NCI-H187 (cell line): ENCODE measurements at places on chromosomes 11 and 22.

- no peak for DNase-seq
Measured at GRCh38 chr11:64809781-64810241, 540 bp downstream of the MEN1 start.

- DNase-seq: no peak
Measured at GRCh38 chr11:118401880-118402590, 629 bp downstream of the ATP5MG start.

DNA sequence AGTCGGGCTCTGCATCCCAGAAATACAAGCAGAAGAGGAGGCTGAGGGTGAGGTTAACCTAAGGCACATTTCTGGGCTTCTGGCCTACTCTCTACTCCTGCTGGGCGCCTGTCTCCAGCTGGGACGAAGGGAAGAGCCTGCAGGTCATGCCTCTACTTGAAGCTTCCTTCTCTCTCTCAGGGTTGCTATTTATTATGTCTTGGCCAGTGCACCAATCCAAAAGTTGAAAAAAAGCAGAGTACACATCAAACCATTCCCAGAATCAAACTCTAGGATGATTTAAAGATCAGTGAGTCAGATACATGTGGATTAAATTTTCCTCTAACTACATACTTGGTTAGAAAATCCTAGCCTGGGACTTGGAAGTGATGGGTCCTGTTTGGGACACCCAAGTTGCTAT, 60.2 kb upstream of the CDON start:
- DNase-seq: no peak

- peak; percentile 74 for DNase-seq
Measured at GRCh38 chr11:8168485-8169257, at the start of gene RIC3. Gene RIC3 (minus strand): TSS chr11:8169025. CDS start chr11:8168989, 36 bp downstream.

DNA sequence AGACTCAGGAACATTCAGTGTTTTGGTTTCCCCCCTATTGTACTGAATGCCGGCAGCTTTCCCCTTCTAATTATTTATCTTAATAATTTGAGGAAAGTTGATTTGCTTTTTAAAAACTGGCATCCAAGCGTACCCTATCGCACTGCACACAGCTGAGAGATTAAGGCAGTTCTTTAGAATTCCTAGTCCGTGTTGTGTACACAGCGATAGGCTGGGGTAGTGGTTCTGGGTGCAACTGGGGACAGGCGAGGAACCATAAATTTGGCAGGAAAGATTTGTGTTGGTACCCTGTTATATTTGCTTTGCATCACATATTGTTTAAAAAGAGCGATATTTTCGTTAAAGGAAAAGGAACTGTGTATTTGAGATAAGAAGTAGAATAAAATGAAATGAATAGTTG, 39.2 kb downstream of the PTPRJ start:
- DNase-seq: no peak

DNA sequence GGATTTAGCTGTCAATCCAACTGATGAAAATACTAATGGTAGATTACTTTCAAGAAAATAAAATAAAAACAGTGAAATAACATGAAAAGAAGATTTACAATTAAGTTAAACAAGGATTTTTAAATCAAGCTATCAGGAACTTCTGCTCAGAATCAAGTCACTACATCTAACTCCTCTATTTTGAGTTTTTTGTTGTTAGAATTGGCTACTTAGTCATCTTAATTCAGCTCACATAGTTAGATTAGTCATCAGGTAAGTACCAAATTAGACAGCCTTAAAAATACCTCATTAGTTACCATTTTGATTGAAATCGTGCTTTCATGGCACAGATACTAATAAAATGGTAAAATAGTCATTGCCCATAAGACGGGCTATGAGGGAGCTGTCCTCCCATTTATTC, 35.8 kb downstream of the BTG4 start:
- no peak for DNase-seq

- no peak for DNase-seq
Measured at GRCh38 chr11:16297332-16297731, 59.0 kb downstream of the SOX6 start.

- DNase-seq: no peak
Measured at GRCh38 chr22:50443197-50443596, 31.6 kb downstream of the SBF1 start.

- DNase-seq: no peak
Measured at GRCh38 chr11:56841210-56841810, 92.8 kb upstream of the OR9G4 start.

- no peak for DNase-seq
Measured at GRCh38 chr11:21398195-21398594, 728.8 kb downstream of the NELL1 start.

GRCh38 chr11:73293356-73293936, 14.6 kb upstream of the ARHGEF17 start:
- no peak for DNase-seq

DNA sequence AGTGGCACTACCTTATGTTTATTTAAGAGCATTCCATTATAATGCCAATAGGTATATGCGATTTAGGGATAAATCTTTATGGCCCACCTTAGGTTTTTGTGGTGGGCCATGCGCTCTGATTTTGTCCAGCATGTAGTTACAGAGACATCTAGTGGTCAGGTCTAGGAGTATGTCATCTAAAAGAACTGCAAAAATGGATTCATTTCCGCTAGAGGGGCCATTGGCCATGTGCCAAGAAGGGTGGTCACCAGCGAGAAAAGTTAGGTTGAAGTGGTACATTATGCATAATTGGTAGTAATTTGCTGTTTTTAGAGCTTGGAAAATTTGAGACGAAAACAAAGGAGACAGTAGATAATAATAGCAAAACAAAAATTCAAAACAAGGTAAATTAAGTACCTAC, 27.7 kb downstream of the LRRC4C start:
- no peak for DNase-seq

DNA sequence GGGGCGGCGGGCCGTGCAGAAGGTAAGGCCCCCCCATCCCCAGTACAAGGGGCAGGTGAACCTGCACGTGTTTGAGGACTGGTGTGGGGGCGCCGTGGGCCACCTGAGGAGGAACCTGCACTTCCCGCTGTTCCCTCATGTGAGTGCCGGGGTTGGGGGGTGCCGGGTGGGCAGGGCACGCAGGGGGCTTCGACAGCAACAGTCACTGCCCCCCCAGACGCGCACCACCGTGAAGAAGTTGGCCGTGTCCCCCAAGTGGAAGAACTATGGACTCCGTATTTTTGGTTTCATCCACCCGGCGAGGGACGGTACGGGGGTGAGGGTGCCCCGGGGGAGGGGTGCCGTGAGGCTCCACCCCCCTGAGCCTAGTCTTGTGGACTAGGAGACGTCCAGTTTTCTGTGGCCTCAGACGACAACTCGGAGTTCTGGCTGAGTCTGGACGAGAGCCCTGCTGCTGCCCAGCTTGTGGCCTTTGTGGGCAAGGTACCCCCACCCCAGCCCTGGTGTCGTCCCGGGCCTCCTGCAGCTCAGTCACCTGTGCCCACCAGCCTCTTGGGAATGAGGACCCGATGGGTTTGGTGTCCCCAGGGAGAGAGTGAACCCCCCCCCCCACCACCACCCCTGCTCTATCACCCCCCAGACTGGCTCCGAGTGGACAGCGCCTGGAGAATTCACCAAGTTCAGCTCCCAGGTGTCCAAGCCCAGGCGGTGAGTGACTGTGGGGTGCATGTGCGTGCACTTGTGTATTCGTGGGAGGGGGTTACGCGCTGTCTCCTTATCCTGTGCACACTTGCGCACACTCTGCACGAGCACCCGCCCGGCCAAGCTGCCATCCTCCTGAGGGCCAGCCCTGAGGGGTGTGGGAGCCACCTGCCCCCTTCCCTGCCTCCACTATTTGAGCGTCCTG, 3.8 kb downstream of the B4GALNT4 start:
- DNase-seq: no peak

DNA sequence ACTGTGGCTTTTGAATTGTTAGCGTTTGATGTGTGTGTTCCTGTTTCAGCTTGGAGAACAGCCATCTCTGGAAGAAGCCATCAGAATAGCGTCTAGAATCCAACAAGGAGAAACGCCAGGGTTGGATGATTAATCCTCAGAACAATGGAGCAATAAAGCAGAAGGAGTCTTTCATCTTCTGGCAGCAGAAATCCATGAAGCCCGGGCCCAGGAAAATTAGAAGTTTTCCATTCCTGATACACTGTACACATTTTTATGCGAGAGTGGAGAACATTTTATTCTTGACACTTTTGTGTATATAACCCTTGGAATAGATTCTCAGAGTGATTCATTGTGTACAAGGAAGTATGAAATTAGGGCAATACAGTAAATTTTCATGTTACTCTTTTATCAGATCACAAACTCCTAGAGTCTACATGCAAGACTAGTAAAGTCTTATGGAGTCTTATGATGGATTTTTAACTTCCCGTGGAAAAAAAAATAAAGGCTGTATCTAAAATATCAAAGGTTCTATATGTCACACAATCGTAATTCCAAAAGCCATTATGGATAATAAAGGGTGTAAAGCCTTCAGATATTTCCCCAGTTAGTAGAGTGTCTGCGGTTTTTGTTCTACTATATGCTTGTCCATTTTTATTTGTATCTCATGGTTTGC, 45.9 kb upstream of the WEE1 start:
- DNase-seq: no peak

DNA sequence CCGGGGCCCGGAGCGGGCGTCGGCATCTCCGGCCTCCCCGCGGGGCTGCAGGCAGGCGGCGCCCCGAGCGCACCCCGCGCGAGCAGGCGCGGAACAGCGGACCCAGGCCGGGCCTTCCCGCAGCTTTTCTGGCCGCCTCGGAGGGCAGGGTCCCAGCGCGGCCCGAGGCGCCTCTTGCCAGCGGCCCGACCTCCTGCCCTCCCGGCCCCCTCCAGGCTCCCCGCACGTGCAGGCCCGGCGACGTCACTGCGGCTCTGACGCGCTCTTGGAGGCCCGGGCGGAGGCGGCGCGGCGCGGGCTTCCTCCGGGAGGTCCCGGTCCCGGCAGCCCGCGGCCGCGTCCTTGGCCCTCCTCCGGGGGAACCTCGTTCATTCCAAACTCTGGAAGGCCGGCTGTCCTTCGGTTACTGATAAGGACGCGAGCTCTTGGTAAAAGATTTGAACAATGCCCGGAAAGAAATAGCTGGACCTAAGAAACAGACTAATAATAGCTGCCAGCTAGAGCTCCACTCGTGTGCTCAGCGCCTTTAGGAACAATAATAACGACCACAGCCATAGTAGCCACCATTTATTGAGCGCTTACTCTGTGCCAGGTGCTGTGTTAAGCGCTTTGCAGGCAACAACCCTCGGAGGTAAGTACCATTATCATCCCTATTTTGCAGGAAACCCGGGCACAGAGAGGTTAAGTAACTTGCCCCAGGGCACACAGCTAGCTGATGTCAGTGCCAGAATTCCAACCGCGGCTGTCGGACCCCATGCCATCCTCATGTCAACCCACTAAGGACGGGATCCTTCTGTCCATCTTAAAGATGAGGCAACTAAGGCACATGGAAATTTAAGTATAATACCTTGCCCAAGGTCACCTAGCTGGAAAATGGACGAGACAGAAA, 39.1 kb upstream of the CREB3L1 start:
- no peak for DNase-seq

- no peak for DNase-seq
Measured at GRCh38 chr22:49011379-49011768, 816.3 kb downstream of the BRD1 start.

DNA sequence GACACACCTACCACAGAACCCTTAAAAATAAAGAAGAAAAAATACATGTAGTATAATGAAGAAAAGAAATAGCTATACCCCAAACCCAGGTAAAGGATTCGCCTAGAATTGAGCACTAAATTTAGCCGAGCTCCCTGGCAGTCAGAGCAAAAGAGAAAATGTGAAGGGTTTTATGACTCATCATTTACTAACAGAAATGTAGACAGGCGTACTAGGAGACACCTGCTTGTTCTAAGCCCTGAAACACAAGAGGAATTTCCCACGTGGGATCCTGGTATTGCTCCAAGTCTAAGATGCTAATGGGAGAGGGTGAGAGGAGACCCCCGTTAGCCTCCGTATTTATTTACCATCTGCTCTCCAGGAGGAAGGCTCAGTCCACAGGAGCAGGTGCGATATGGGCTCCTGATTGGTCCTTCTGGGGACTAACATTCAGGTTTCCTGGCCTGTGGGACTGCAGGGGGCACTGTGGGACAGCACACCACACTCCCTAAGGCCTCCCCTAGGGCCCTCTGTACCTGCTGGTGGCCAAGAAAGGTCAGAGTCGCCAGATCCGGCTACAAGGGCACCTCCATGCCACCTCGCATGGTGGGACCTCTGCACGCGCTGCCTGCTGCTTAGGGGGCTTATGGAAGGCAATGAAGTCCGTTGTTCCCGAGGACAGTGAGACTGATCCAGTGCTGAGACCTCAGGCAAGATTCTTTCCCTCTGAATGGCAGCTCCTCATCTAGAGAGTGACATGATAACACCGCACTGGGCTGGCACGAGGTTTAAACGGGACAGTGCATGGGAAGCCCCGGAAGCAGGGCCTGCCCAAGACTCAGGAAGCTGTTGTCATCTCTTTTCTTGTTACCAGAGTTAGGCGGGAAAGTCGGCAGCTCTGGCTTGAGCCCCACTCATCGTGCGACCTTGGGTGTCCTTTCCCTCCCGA, 25.8 kb downstream of the KCNC1 start:
- peak; percentile 48 for DNase-seq

DNA sequence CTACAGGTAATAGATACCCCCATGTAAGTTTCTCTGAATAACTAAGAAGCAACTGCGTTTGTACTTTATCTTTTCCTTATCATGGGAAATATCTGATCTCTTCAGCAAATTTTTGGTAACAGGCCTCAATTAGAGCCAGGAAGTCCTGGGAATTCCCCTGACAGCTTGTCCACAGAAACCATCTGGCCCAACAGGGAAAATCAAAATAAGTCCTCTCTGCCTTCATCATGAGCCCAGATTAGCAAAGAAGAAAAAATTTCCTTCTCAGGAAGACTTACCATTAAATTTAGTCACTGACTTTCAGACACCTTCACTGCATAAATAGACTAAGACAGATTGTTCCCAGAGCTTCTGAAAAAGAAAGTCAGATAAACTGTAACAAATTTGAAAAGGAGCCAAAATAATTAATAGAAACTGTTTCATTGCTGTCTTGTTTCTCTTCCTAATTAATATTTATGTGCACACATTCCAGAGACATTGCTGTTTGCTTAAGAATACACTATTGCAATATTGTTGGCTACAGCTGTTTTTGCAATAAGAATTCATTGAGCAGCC, 278.1 kb upstream of the FAT3 start:
- no peak for DNase-seq

- peak; percentile 45 for DNase-seq
Measured at GRCh38 chr11:10108915-10109680, 184.9 kb downstream of the SBF2 start.

- no peak for DNase-seq
Measured at GRCh38 chr11:12886508-12886907, 122.6 kb upstream of the RASSF10 start.

DNA sequence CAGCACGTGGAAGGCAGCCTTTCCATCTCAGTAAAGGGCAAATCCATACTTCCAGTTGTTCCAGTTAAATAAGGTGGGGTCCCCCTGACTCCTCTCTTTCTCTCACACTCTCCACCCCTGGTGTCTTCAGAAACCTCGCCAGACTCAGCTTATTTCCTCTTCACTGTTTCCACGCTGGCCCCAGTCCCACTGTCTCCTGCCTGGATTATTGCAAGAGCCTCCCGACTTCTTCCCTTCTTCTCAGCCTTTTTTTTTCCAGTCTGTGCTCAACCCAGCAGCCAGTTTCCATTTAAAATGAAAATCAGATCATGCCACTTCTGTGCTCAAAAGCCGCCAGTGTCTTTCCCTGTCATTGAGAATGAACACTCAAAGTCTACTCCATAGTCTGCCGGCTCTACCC, 131.4 kb downstream of the PKNOX2 start:
- DNase-seq: no peak
